ENCODE measurements at places on chromosomes 2 and 18.

GRCh38 chr2:42369532-42370229 is 8.7 kb upstream of the COX7A2L start:
- DNase-seq: no peak

- DNase-seq: no peak
Observed at GRCh38 chr2:179460181-179460929, 195.7 kb upstream of the SESTD1 start.

- DNase-seq: no peak
Observed at GRCh38 chr2:228522276-228522675, 340.8 kb upstream of the SPHKAP start.

DNA sequence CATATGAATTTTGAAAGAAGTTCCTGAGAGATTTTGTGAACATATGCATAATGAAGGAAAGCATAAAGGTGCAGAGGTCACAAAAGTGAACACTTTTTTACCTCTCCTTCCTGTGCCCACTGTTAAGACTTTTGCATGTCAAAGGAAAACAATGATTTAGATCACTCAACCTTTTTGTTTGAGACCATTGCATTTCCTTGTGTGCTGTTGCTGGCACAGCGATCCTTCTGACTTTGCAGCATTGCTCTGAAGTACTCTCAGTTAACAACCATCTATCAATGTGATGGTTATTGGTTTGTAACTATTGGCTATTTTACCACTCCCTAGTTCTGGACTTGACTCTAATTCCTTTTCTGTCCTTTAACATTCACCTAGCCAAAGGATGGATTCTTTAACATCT is 61.7 kb upstream of the TFPI start:
- no peak for DNase-seq

GRCh38 chr2:22481486-22482259 is 903.3 kb upstream of the KLHL29 start:
- no peak for DNase-seq

DNA sequence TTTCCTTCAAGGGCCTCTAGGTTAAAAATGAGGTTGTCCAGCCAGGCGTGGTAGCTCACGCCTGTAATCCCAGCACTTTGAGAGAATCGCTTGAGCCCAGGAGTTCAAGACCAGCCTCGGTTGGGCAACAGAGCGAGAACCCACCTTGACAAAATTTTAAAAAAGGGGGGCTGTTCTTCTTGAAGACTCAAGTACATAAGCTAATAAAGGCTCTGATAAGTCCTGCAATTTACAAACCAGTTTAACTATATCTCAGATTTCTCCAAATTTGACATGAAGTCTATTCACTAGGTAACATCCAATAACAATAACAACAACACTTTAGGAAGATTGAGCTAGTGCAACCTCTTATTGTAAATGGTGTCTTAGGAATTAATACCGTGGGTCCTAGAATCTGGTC is 129.7 kb downstream of the MAPK4 start:
- DNase-seq: no peak

DNA sequence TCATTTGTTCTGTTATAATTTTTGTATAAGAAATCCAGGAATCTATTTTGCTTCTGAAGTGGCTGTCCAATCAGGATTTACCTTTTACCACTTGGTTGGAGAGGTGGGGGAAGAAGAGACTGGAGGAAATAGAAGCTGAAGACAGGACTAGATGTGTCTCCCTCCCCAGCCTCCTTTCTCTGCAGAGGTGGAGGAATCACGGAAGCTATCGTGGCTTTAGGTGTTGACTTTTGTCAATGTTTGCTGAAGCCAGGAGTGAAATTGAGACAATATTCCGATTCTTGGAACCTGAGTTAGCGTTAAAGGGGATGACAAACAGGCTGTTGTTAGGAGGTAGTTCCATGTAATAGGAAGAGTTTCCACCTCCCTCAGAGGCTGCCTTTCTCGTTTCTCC is 43.5 kb downstream of the PDCL3 start:
- no peak for DNase-seq

GRCh38 chr2:105765415-105766299 is 20.9 kb downstream of the NCK2 start:
- no peak for DNase-seq
